ENCODE measurements at places on chromosomes 3 and 15. TPM values are rescaled to one million over a fixed set of nuclear protein-coding genes. Genes with fewer than 3 reads are reported as not detected.

The GCNT3 gene
- 1.8 TPM for total RNA-seq

The CYP1A2 gene
- not detected for total RNA-seq

GRCh38 chr3:25007974-25008658 lies 419.9 kb upstream of the RARB start:
- peak; percentile 59 for DNase-seq

The ZIC4 gene
- not detected for total RNA-seq

The BLM gene
- total RNA-seq: 3.7 TPM

The FEZF2 gene
- not detected for total RNA-seq

DNA sequence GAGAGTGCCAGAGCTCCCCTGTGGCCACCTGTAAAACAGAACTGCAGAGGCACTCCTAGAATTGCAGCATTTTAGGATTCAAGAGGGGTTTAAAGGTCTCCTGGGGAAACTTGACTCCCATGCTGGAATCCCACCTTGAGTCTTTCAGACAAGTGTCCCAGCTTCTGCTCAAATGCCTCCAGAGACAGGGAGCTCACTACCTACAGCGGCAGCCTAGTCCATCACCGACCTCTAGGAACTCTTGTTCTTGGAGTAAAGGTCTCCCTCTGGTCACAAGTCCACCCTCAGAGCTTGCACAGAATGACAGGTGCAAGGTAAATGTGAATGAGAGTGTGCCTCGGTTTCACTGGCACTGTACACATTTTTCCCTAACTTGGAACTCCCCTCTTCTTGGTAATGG lies 72.0 kb downstream of the NUP210 start:
- DNase-seq: no peak

The TP63 gene
- total RNA-seq: 0.94 TPM

The PLCH1 gene
- 0.65 TPM for total RNA-seq

GRCh38 chr3:171346019-171346418 lies 114.2 kb downstream of the TNIK start:
- no peak for DNase-seq

The C3orf85 gene
- total RNA-seq: not detected

GRCh38 chr3:182979674-182980191 lies 605 bp downstream of the DCUN1D1 start:
- no peak for DNase-seq

DNA sequence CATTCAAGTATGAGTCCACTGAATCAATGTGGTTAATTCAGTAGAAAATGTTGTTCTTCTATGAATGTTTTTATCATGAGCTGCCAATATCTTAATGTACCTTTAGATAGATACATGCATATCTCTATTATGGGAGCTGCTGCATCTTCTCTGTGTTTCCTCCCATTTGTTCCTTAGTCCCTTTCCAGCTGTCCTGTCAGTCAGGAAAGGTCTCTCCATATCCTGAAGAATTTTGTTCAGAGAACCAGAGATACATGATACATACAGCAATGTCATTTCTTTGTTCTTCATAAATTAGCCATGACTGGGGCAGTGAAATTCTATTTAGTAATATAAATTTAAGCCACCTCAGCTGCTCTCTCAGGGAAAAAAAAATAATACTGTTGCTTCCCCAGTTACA lies 103.7 kb downstream of the P3H2 start:
- DNase-seq: no peak

DNA sequence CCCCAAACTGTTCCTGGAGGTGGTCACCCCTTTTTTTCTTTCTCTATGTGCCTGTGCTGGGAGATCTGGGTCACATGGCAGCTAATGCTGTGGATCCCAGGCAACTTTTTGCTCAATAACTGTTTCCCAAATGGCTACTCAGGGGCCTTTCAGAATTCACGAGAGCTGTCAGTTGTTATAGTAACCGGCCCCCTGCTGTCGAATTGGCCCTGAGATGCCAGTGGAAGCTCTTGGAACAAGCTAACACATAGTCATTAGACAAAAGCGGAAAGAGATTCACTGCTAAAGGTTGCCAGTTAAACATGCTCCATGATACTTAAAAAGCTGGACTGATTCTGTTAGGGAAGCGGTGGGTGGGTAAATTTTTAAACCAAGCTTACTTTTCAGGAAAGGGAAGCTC lies 144.1 kb downstream of the FEZF2 start:
- no peak for DNase-seq

DNA sequence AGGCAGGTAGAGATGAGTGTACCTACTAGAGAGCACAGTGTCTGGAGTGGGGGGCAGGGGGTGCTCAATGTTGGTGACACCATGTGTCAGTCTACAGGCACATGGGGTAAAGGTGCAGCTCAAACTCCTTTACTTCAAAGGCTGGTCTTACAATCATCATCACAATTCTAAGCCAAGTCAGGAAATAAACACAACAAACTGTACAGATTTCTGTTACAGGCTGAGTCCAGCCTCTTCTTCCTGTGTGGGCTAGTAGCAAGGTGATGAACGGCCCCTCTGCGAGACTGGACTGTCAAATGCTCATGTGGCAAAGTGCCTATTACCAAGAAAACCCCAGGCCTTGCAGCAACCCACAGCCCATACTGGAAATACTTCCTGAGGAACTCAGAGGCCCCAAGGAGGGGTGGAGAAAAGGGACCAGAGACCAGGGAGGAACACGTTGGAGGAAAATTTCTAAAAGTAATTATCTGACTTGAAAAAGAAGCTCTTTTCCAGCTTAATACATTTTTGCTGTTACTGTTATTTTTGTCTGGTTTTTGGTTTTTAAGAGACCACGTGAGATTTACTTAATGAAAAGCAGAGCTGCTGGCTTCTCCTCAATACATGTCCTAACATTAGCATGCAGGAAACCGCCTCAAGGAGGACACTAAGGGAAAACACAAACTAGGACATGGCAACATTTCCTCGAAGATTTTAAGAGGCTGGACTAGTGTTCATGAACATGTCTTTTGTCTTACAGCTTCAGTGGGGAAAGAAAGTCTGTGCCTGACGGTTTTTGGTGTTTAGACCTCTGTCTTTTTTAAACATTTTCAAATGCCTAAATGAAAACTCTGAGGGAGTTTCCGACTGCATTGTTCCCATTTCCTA lies 29.5 kb downstream of the TBC1D2B start:
- DNase-seq: peak; percentile 80

The ISLR gene
- 1.6 TPM for total RNA-seq

DNA sequence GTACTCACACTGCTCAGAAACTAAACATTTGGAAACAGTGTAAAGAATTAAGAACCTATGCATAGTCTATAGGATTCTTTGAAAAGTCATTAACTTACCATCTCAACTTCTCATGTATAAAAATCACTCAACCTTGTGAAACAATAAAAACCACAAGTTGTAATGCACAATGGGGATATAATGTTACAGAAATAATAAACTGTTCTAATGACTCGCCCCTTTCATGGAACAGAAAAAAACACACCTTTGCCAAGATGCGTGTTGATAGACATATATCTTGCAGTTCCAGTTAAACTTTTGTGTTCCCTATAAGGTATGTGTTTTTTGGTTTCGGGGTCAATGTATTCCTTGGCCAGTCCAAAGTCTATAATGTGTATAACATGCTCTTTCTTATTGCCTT lies 50.8 kb upstream of the PPIB start:
- DNase-seq: no peak

The KCNMB2 gene
- not detected for total RNA-seq

DNA sequence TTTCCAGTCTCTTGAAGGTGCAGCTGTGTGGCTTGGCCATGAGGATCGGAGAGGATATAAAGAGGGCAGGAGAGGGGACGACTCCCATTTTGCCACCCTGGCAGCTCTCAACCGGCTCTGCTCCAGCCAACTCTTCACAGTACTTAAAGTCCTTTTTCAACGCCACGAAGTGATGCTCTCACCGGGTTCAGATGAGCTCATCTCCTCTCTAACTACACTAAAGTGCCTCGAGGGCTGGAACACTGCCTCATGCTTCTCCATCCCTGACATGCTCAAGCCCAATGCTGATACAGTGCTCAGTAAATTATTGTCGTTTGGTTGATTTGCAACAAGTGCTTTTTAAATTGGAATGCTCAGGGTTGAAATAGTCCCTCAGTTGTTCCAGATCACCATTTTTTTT lies 97.8 kb downstream of the GTPBP8 start:
- no peak for DNase-seq

DNA sequence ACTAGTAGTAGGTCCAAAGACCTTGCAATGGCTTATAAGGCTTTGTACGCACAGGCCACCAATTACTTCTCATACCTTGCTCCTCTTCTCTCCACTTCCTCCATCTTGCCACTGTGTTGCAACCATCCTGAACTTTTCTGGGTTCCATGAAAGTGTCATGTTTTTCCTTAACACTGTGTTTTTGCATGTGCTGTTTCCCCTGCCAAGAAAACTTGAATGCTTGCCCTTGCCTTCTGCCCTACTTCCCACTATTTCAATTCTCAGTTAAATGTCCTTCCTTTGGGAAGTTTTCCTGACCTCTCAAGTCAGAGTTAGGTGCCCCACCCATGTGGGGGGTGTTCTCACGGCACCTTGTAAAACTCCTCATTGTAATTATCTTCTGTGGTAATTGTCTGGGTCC lies 182.8 kb downstream of the THRB start:
- DNase-seq: no peak

DNA sequence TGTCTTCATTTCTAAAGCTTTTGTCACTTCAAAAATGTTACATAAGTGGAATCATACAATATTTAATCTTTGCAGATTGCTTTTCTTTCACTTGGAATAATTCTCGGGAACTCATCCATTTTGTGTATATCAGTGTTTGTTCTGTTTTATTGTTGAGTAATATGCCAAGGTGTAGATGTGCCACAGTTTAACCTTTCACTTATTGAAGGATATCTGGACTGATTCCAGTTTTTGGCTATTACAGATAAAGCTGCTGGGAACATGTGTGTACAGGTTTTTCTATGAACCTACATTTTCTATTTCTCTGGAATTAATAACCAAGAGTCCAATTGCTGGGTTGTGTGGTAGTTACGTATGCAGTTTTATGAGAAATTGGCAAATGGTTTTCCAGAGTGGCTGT lies 334.9 kb downstream of the PTPRG start:
- no peak for DNase-seq

DNA sequence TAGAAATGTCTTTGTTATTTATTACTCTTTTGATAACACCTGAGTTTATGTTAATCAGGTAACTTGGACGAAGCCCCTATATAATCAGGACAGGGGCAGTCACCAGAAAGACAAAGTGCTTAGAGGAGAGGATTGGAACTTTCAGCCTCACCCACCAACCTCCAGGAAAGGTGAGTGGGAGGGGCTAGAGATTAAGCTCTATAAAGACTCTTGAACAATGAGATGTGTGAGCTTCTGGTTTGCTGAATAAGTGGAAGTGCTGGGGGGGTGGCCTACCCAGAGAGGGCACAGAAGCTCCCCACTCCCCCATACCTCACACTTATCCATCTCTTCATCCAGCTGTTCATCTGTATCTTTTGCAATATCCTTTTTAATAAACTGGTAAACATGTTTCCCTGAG lies 73.9 kb downstream of the TTBK2 start:
- no peak for DNase-seq

DNA sequence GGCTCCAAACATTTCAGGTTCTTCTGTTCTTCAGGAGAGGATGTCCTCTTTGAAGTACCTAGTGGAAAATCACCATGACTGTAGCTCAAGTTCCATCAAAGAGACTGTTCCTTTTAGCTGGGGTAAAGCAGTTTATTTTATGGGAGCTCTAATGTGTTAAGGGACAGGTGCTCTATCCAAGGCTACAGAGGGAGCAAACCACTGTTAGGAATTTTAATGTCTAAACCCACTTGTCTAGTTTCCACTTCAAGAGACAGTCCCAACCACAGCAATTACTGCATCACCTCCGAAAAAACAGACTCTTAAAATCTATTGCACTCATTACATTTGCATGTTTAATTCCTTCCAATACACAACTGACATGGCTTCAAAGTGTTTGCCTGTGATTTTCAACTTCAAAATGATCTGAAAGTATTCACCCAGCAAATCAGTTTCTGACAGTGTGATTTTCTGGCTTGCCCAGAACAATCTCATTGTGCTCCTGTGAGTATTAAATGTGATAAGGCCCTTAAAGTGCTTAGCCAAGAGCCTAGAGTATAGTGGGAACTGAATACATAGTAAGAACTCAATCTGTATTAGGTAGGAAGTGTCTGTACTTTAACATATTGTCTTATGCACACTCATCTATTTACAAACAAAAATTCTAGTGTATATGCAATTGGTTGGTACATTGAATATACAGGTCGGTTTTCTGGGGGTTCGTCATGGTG lies 266.5 kb upstream of the CCDC54 start:
- DNase-seq: no peak

GRCh38 chr3:30161375-30161774 lies 445.0 kb upstream of the TGFBR2 start:
- peak; percentile 43 for DNase-seq

- DNase-seq: no peak
Observed at GRCh38 chr3:63207066-63207590, 71.0 kb upstream of the SYNPR start.

The TNIK gene
- 68.6 TPM for total RNA-seq

The SGO1 gene
- total RNA-seq: 1.9 TPM

DNA sequence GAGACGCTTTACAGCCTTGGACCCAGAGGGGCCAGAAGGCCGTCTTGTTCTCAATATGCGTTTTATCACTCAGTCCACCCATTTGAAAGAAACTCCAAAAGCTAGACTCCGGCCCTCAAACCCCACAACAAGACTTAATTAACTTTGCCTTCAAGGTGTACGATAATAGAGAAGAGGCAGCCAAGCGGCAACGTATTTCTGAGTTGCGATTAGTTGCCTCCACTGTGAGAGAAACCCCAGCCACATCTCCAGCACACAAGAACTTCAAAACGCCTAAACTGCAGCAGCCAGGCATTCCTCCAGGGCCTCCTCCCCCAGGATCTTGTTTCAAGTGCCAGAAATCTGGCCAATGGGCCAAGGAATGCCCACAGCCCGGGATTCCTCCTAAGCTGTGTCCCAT lies 17.4 kb upstream of the INO80 start:
- DNase-seq: no peak

- DNase-seq: peak; percentile 61
Observed at GRCh38 chr15:74889883-74890664, at the start of gene MPI. TSS of gene MPI (plus strand) at chr15:74890042. CDS start at chr15:74890074, 32 bp downstream.

DNA sequence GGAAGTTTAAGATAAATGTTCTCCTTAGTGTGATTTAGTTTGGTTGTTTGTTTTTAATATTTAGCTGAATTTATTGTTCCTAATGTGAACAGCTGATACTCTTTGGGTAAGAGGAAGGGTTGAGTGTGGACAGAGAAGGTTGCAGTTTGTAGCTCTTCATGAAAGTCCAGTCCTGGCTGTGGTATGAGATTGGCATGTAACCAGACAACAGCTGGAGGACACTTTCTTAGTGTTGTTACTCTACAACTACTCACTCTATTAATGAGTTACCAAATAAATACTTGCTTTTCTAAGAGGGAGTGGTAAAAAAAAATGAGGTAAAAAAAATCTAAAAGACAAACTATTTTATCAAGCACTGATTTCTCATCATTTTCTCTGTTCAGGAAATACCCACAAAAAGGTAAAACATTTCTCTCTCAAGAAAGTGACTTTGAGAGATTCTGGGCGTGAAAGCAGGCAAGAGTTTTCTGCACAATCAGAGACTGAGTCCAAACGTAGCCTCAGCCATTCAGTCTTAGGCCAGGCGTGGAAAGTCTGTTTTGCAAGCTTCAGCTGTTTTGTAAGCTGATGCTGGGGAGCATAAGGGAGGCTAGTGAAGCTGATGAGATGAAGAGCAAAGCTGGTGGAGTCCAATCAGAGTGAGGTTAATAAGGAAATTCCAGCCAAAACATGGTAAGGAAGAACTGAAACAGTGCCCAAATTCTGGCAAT lies 138.5 kb upstream of the ARPP21 start:
- DNase-seq: no peak

Data from astrocyte (in vitro differentiated cells and primary cell).